ENCODE measurements at places on chromosomes 5 and 9.
A peak's percentile ranks its signal among the peaks of the same experiment; 100 is the strongest.

DNA sequence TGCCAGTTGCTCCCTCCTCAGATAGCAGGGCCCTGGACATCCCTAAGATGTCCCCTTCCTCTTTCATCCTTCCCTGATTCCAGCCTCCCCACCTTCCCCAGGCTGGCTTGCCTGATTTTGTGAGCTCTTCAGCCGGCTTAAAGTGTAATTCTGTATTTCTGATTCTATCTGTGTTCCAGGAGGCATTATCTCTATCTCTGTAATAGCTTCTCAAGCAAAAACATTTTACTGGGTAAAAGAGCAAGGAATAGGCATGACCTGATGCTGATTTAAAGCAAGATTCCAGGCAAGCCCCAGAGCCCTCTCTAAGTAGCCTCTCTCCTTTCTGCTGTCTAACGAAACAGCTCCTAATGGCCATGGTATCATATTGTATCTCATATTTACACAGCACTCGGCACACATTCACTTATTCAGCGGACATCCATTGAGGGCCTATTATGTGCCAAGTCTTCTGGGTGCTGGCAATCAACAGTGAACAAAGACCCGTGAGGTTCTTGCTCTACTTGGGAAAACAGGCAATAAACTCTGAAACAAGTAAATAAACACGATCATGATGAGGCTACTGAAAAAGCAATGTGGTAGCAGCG, 100.9 kb upstream of the MSX2 start:
- DNase-seq, result no peak

GRCh38 chr9:94490465-94490864, 64.4 kb upstream of the PCAT7 start:
- no peak for DNase-seq

GRCh38 chr9:104429031-104429546, 75.0 kb upstream of the OR13F1 start:
- DNase-seq, result no peak

GRCh38 chr5:55533521-55534435, 986 bp downstream of the PLPP1 start:
- DNase-seq, result no peak

DNA sequence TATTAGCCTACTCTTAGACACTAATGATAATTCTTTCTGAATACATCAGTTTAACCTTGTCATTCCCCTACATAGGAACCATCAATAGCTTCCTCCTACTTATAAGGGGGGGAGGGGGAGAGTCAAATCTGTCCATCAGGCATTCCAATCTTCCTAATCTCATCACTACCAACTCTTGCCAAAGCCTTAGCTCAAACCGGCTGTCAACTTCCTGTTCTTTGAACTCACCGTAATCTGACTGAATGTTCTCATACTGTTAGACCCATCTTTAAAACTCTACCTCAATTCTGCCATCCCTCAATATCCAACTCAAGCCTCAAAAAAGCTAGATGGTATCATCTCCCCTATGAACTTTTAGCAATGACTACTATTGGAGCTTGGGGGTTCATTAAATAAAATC, 41.9 kb upstream of the RNF38 start:
- no peak for DNase-seq

GRCh38 chr5:150422758-150423157, 10.0 kb upstream of the CD74 start:
- no peak for DNase-seq

GRCh38 chr5:53671447-53671846, 111.0 kb downstream of the NDUFS4 start:
- no peak for DNase-seq

DNA sequence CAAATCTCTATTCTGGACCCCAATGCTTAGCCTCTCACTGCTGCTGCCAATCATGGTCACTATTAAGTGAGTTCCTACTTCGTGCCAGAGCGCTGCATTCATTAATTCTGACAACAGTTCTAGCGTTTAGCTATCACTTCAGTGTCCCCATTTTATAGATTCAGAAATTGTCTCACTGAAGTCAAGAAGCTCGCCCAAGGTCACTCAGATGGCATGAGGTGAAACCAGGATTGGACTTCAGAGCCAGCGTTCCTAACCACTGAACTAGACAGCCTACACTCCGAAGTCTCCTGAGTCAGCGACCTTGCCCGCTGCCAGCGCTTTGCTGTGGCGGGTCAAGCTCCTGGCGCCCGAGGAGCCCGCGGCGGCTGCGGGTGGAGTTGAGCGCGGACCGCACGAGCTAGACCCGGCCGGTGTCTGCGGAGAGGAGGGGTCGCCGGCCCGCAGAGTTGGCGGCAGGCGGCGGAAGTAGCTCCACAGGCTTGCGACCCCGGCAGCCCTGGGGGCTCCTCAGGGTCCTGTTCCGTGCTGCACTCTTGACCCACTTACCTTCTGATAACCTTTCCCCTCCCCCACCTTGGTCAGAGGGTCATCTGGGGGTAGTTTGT, 2.1 kb upstream of the GABRB2 start:
- no peak for DNase-seq

GRCh38 chr5:68424799-68425537, 209.4 kb downstream of the PIK3R1 start:
- DNase-seq, result peak; percentile 49

- no peak for DNase-seq
These were observed 96.5 kb downstream of the TLE1 start for GRCh38 chr9:81592887-81593266.

DNA sequence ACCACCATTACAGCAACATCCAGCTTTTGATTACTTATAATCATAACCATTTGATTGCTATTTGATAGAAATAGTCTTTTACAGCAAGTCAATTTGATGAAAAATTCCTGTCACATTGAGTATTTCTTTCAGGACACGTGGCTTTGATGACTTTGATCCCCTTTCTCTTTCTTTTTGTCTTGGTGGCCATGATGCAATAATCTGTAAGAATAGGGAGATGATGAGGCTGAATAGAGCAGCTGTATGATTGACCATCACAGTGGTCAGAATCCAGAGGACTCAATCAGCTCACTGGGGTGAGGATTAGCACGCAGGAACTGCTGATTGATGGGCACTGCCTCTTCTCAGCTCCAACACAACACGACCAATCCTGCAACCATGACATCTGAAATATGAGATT, 262.7 kb downstream of the PARP8 start:
- DNase-seq, result no peak

GRCh38 chr5:118270526-118270925, 717.8 kb downstream of the DTWD2 start:
- DNase-seq, result no peak

- DNase-seq, result no peak
These were observed 370.6 kb downstream of the DMRTA1 start for GRCh38 chr9:22817181-22817580.

GRCh38 chr5:137275083-137275482, 224.0 kb downstream of the SPOCK1 start:
- no peak for DNase-seq

DNA sequence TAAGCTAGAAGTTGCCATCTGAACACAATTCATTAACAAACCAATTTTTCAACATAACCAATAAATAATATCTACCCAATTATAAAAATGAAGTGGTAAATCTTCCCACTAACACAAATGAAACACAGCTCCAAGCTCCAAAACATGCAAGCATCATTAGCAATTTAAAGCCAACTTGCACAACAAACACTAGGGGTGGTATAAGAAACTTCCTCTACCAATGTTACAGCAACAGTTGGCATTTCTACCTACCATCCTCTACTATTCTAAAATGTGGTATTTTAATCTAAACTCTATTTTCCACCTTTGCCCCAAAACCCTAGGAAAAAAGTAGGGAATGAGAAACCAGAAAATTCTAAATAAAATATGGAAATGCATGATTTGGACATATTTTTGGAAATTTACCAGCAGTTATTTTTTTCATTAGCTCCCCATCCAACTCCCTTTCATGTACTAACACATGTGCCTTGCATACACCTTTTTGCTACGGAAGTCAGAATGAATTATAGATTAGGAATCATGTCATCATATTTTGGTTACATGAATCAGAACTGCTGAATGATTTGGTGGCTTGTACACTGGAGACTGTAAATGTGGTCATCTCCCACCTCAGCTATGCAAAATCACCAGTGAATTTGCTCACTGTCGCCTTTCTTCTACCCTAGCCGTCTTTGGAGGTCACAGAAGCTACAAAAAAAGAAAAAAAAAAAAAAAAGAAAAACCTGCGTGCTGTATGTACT, 4.1 kb downstream of the NR6A1 start:
- no peak for DNase-seq

GRCh38 chr9:132854832-132855231, 23.3 kb downstream of the AK8 start:
- DNase-seq, result no peak

GRCh38 chr9:83166372-83166771, 103.4 kb upstream of the RASEF start:
- DNase-seq, result no peak

- no peak for DNase-seq
These were observed 26.4 kb downstream of the TMOD1 start for GRCh38 chr9:97527626-97528528.
